ENCODE measurements at places on chromosomes 5 and 9.

DNA sequence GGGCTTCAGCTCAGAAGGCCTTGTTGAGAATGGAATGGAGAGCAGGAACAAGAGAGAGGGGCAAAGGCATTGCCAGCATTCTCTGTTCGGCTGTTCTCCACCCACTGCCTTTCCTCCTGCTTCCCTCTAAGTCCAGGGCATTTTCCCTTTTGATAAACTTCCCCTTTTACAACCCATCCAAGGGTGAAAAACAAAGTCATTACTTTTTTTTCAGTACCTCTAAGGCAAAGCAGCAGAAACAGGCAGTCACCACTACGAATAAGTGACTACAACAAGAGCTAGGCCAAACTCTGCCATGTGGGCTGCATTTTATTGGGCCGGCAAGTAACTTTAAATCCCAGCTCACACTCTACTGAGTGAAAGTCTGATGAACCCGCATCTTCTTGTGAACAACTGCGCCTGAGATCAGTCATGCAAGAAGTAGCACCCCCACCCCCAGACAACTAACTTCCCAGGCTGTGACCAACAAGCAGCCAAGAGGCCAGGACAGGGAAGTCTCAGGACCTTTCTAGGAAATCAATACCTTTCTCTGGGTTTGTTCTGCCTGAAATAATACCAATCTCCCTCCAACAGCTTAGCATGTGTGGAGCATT, 13.1 kb downstream of the IL7R start:
- no peak for DNase-seq

DNA sequence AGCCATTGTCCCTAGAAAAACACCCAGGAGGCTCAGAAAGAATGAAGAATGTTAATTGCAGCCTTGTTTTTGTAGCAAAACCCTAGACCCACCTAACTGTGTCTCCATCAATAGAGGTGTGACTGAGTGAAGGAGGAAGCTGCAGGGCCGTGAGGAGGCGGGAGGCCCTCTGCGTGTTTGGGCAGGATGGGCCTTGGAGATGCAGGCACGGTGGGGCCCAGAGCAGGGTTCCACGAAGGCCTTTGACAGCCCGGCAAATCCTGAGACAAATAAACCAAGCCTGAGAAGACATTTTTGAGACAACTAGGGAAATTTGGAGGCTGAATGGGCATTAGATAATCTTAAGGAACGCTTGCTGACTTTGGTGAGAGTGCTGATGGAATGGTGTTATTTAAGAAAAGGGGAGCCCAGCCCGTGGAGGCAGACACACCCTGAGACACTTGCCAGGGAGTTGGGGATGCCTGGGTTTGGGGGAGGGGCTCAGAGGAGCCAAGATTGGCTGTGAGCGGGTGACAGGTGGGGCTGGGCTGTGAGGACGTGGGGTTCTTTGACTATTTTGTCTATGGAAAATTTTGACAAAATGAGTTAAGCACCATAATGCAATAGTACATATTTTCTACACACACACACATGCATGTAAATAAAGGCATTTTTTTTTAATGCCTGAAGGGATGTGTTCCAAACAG, 48.8 kb downstream of the BARX1 start:
- no peak for DNase-seq

GRCh38 chr9:113616621-113617496, 153.3 kb downstream of the RGS3 start:
- no peak for DNase-seq

- no peak for DNase-seq
Measured at GRCh38 chr5:150064681-150065220, 21.6 kb downstream of the CSF1R start.

DNA sequence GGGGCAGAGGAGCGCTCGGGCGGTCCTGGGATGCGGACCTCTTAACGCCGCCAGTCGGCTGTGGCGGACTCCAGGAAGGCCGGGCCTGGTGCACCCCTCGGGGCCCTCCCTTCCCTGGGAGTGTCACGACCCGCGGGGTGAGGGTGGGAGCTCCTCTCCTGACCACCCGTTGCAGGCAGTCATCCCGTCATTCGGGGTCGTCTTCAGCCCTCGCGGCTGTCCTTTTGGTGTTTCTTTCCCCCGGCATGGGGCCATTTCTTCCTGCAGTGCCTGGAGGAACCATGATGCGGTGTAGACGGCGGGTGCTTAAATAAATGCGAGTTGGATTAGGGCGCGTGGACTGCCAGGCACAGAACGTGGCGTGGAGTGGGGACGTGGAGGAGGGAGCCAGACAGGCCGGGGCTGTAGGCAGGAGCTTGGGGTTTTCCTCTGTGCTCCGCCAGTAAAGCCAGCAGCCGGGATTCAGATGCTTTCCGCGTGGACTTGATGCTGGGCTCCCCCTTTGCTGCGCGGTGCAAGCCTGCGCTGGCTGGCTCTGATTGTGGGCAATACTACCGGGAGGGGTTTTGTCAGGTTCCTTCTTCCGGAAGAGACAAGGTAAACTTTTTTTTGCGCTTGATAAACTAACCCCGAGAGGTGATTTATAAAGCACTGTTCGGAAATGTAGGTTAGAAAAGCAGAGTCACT, 868 bp downstream of the KDM4C start:
- peak; percentile 55 for DNase-seq

- no peak for DNase-seq
Measured at GRCh38 chr5:40601198-40601868, 78.4 kb upstream of the PTGER4 start.

DNA sequence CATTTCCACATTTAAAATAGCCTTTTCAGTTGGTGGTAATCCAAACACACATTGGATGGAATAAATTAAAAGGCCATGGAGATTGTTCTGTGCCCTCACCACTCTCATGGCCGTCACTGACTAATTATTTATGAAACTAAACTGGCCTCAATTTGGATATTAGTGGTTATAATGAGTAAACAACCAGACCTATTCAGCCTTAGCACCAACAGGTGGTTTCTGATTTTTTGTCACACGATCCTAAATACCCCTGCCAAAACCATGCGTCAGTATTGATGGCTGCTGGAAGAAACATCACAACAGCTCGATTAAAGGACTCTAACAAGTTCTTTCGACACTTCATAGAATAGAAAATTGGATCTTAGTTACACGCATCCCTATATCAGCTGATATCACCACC, 276.0 kb upstream of the DAP start:
- DNase-seq, result no peak

DNA sequence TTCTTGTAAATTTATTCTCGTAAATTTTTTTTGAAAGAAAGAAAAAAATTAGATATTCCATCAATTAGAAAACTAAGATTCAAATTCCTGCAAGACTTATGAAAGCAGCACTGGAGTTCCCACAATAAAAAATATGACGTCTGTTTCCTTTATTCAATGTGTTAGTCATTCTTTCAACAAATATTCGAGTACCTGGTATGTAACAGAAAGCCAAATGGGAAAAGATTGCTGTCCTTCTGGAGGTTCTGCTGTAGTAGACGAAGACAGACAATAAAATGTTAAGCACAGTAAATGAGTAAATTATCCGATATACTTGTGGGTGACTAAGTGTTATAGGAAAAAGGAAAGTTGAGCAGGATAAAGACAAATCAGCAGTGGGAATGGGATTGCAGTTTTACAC, 92.2 kb downstream of the ADAMTSL1 start:
- no peak for DNase-seq

GRCh38 chr5:134620634-134621033, 12.0 kb downstream of the SAR1B start:
- DNase-seq, result no peak

GRCh38 chr9:135804581-135805421, 102.5 kb downstream of the CAMSAP1 start:
- DNase-seq, result no peak

- no peak for DNase-seq
Measured at GRCh38 chr9:129319076-129319937, 141.2 kb upstream of the IER5L start.

- no peak for DNase-seq
Measured at GRCh38 chr5:155626592-155626991, 613.0 kb downstream of the KIF4B start.

DNA sequence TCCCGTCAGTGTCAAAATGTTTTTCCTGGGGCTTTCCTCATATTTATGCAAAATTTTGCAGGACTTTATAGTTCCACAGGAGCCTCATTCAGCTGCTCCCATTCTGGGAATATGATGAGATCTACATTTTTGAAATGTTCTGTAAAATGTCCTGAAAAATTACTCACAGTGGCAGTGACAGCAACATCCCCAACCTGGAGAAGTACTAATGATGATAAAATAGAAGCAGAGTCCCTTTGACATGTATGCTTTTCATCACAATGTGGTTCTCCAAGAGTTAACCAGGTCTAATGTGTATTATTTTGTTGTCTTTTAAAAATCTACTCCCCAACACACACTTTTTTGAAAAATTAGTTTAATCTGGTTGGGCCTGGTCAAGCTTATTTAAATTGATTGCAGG, 36.1 kb downstream of the RORB start:
- no peak for DNase-seq

- DNase-seq, result no peak
Measured at GRCh38 chr5:57267805-57268204, 93.9 kb downstream of the GPBP1 start.

DNA sequence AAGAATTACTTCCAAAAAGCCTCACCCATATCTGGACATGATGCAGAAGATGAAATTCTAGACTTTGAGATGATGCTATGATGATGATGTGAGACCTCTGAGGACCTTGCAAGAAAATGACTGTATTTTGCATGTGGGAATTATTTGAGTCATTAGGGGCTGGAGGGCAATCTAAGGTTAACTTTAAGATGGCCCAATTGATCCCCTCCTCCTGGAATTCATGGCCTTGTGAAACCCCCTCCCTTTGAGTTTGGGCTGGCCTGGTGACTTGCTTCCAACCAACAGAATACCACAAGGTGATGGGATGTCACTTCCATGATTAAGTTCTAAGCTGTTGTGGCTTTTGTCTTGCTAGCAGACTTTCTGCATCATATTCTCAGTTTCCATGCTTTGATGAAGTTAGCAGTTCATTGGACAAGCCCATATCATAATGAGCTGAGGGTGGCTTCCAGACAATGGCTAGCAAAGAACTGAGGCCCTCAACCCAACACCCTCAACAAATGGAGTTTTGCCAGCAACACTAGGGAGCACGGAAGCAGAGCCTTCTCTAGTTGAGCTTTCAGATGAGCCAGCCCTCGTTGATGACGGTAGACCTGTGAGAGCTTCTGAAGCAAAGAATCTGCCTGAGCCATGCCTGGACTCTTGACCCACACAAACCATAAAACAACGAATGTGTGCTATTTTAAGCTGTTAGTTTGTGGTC, 7.4 kb upstream of the AMACR start:
- no peak for DNase-seq

- DNase-seq, result no peak
Measured at GRCh38 chr5:52710972-52711596, 76.6 kb upstream of the ITGA1 start.

All from NCI-H1092 (cell line).